Suppressor macrophage (primary cell): ENCODE measurements at places on chromosomes 4 and X.

GRCh38 chr4:37725718-37726117, 39.5 kb upstream of the RELL1 start:
- DNase-seq: no peak

GRCh38 chrX:20995829-20996228, 378.4 kb upstream of the CNKSR2 start:
- DNase-seq: no peak

DNA sequence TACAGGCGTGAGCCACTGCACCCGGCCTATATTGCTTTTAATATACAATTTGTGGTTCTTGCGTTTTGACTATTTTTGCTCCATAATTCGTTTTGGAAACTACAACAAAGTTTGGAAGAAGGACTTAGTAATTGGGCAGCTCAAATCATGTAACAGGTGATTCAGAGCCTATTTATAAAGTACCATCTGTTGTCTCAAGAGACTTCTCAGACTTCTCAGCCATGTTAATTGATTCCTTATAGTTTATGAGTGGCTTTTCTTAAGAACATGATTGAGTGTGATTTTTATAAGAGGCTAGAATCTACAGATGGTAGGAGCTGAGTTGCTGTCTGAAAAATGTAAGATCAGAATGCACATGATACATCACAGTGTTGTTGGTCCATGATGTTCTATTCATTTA, 240.2 kb downstream of the ADGRL3 start:
- no peak for DNase-seq

DNA sequence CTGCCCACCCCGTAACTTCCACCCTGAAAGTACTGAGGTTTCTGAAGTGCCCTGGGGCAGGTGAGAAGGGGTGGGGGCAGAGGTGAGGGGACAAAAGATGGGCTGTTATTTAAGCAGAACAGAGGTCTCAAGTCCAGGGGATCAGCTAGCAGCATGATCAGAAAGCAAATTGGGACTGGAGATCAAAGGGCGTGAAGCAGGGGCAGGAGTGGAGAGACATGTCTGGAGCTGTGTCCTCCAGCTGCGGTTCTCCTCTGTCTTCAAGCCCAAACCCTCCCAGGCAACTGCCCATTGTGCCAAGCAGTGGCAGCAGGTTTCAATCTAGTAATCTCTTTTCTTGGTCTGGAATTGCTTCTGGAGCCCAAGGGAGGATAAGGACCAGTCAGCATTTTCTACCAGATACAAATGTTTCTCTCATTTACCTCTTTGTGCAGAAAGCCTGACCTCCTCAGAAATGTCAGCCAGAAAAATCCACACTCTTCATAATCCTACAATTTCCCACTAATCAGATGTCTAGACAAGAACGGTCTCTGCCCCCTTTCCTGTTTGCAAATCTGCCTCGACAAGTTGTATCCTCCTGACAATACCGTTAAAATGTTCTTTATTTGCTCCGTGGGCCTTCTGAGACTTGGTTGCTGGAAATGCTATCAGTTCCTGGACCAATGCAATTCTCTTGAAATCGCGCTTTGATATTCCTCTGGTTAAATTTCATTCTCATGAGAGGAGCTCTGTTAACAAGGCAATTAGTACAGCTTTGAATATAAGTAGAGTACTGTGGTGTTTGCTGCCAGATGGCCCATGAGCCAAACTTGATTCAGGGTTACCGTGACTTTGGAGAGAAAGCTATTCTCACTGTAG, 23.2 kb upstream of the RASL11B start:
- no peak for DNase-seq

DNA sequence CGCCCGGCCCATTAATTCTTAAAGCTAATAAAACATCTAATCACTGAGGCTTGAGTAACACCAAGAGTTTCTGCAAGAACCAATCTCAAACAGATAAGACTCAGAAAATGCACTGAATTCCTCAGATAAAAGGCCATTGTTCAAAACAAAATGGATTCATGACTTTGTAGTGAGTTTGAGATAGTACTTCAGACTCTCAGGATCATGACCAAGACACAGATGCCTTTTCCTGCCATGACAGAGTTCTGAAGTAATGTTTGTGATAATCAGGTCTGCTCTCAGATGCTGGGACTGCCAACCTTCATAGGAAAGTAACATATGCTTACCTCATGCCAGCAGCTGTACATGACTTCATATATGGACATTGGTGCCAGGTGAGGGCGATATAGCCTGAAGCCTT, 54.6 kb downstream of the NIPAL1 start:
- no peak for DNase-seq

GRCh38 chr4:158826057-158826456, 57.2 kb downstream of the FNIP2 start:
- no peak for DNase-seq

DNA sequence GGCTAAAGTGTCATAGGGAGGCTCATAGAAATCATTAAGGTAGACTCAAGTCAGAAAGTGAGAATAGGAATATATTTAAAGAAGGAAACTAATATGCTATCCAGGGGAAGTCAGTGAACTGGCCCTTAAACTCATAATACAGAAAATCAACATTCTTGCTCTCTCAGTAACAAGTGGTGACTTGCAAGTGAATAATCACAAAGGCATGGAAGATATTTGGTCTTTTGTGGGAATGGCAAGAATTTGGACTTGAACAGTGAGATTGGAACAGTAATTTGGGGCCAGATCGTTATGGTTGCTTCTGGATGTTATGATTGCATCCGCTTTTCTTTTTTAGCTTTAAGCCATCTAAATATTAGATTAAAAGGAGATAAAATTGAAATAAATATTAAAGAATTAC, 103.8 kb downstream of the TBC1D19 start:
- DNase-seq: no peak

DNA sequence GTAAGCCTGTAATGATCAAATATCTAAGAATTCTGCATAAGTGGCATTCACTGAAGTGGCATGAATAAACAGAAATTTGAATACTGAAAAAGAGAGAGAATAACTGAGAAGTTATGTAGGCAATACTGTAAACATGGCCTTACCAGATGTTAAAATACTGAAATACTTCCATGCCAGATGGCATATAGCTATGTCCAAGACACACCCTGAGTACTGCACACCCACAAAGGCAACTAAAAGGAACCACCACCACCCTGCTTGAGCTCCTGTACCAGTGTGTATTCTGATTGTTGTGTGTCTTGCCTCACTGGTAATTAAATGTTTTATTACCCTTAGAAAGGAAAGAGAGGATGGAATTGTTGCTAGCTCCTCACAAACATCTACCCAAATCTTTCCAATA, 192.1 kb downstream of the ADAMTS3 start:
- DNase-seq: no peak

DNA sequence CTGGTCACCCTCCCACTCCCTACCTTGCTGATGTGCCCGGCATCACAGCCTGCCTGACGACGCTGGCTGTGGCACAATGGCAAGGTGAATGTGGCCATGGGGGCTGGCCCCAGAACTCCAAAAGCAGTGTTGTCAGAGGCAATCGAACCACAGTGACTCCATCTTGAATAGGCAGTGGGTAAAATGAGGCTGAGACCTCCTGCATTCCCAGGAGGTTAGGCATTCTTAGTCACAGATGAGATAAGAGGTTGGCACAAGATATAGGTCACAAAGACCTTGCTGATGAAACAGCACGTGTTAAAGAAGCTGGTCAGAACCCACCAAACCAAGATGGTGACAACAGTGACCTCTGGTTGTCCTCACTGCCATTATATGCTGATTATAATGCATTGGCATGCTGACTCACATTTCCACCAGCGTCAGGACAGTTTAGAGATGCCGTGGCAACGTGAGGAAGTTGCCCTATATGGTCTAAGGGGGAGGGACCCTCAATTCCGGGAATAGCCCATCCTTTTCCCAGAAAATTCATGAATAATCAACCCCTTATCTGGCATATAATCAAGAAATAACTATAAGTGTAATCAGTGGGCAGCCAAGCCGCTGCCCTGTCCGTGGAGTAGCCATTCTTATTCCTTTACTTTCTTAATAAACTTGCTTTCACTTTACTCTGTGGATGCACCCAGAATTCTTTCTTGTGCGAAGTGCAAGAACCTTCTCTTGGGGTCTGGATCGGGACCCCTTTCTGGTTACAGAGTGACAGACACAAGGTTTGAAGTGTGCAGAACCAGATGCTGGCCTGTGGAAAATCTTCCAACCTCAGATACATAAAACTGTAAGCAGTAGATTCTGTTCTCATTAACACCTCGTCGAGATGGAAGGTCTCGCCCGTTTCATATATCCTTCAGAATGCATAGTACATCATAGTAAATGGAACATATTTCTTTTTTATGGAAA, 26.8 kb upstream of the CLDN24 start:
- peak; percentile 46 for DNase-seq

DNA sequence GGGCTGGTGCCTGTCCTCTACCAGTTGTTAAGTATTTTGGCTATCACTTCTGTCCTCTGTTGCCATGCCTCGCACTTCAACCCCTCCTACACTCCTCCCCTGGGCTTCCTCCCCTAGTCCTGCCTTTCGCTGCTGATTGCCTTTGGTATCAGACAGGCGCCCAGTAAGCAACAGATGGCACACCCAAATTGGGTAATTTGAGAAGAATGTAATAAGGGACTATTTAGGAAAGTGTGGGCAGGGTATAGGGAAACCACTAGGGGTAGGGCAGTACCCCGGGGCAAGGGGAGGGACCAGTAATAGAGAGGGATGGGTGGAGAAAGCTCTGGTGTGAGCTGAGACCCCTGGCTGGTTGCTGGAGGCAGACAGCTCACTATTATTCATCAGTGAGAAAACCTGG, 172.7 kb upstream of the USP9X start:
- no peak for DNase-seq

DNA sequence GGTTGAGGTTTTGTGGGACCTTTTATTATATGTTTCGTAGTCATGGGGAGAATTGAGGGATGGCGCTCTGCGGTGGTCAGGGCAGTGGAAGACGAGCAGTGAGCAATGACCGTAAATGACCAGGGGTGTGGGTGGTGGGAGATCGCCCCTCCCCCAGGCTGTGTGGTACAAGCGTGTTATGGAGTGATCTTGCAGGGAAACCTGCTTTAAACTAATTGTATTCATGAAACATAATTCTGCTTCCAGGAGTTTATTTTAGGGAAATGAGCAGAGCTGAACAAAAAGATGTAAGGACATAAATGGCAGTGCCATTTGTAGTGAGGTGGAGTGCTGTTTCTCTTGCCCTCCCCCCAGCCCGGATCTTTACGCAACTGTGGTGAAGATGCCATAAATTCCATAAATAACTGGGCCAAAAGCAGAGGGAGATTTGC, 20.2 kb downstream of the GYG2 start:
- no peak for DNase-seq

GRCh38 chr4:141331534-141332358, 111.1 kb downstream of the ZNF330 start:
- DNase-seq: no peak

GRCh38 chrX:24646006-24646405, 1.1 kb downstream of the PCYT1B start:
- DNase-seq: no peak

GRCh38 chr4:7650606-7651385, 216.1 kb upstream of the PSAPL1 start:
- DNase-seq: no peak

- no peak for DNase-seq
Observed at GRCh38 chr4:174989791-174990190, 71.6 kb downstream of the ADAM29 start.

- DNase-seq: no peak
Observed at GRCh38 chrX:128780934-128781333, 728.7 kb upstream of the ACTRT1 start.

DNA sequence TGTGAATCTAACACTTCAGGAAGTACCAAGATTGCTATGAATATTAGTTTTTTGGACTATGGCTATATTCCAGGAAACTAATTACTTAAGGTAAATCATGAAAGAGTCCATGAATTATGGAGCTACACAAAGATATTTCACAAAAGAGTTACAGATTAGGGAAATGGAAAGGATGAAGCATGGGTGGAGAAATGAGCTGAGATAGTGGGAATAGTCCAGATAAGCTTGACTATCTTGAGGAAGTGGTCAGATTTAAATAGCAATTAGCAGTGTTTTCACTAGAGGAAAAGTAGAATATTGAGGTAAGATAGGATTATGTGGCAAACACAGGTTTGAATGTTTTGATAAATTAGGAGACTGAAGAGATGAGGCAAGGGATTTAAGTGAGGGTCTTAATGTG, 42.1 kb upstream of the C1GALT1C1 start:
- no peak for DNase-seq

- no peak for DNase-seq
Observed at GRCh38 chrX:1870421-1870820, 255.6 kb downstream of the ASMT start.

DNA sequence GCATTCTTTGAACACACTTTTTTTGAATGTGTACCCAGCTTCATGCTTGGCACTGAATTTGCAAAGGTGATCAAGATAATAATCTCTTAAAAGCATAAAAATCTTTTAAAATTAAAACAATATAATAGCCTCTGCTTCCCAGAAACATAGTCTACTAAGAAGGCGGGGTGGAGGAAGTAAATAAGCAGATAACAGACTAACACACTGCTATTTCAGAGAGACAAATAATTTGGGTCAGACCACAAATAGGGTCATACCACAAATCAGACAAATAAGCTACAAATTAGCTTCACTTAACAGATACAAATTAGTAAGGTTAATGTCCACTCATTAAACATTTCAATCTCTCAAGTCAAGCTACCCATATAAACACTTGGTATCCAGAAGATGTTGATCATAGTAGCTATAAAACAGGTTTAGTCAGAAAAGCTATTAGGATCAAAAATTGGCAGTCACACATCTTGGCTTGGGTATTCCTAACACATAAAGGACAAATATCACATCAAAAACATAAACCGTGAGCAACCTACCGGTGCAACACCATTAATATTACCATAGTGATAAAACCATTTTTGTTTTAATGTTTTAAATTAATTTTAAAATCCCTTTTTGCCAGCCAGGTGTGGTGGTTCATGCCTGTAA, 47.3 kb downstream of the PPP3CA start:
- DNase-seq: no peak

DNA sequence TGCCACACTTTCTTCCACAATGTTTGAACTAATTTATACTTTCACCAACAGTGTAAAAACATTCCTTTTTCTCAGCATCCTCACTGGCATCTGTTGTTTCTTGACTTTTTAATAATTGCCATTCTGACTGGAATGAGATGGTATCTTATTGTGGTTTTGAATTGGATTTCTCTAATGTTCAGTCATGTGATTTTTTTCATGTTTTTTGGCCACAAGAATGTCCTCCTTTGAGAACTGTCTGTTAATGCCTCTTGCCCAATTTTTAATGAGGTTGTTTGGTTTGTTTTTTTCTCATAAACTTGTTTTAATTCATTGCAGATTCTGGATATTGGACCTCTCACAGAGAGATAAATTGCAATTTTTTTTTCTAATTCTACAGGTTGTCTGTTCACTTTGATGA, 1195.2 kb downstream of the TECRL start:
- no peak for DNase-seq

- no peak for DNase-seq
Observed at GRCh38 chr4:70182517-70183167, 12.9 kb upstream of the ODAM start.
